B cell (primary cell): ENCODE measurements at places on chromosomes 11 and 22. TPM values are rescaled to one million over a fixed set of nuclear protein-coding genes. Genes with fewer than 3 reads are reported as not detected.

- no peaks in the 10 kb centered on the region for H3K36me3 ChIP-seq
- H3K4me3 ChIP-seq, result no peak overlapping the region
- DNase-seq, result no peak
- peaks cover 2% of the 10 kb centered on the region for H3K27me3 ChIP-seq
- H3K27ac ChIP-seq, result no peak overlapping the region
Measured at GRCh38 chr11:8317159-8317558, 53.5 kb upstream of the LMO1 start.

- H3K4me1 ChIP-seq, result no peaks in the 10 kb centered on the region
- no peak overlapping the region for H3K4me3 ChIP-seq
- DNase-seq, result no peak
- H3K36me3 ChIP-seq, result no peaks in the 10 kb centered on the region
- H3K27me3 ChIP-seq, result peaks cover 3% of the 10 kb centered on the region
Measured at GRCh38 chr22:35995772-35996171, 32.9 kb downstream of the RBFOX2 start.

DNA sequence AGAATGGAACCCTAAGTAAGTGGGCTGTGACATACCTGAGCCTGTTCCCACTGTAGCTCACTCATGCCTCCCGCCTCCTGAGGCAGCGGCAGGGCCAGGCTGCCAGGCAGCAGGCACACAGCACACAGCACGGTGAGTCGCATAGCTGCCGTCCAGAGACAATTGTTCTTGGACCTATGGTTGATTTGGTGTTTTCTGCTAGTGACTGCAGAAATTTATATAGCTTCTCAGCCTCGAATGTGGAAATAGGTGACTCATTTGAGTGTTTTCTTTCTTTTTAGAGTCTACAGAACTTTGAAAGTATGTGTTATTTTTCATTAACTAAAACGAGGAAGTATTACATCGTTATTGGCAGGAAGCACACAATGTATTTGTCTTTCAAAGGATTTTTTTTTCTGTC is at the start of gene MMP7:
MMP7 (minus strand) TSS at position 190 of the 400 bp plus-strand sequence; CDS start at position 143, 47 bp downstream.
- peaks cover 4% of the 10 kb centered on the region for H3K4me1 ChIP-seq
- no peak within 1 kb of the TSS for H3K27ac ChIP-seq
- DNase-seq, result peak; percentile 22
- H3K27me3 ChIP-seq, result no peaks in the 10 kb centered on the region

- H3K27me3 ChIP-seq, result no peaks in the 10 kb centered on the region
- H3K4me1 ChIP-seq, result no peaks in the 10 kb centered on the region
- no peaks in the 10 kb centered on the region for H3K36me3 ChIP-seq
- no peak overlapping the region for H3K4me3 ChIP-seq
- no peak for DNase-seq
Measured at GRCh38 chr11:78830277-78830819, 255.7 kb upstream of the NARS2 start.

The OR10A2 gene
- not detected in 2 replicates for polyA plus RNA-seq

The VPREB1 gene
- 1.2 TPM in 1 of 2 replicates, not detected in the other for polyA plus RNA-seq

The SVIP gene
- polyA plus RNA-seq, result 5.6 and 7.9 TPM in 2 replicates

The KRTAP5-2 gene
- 0.36 TPM in 1 of 2 replicates, not detected in the other for polyA plus RNA-seq

DNA sequence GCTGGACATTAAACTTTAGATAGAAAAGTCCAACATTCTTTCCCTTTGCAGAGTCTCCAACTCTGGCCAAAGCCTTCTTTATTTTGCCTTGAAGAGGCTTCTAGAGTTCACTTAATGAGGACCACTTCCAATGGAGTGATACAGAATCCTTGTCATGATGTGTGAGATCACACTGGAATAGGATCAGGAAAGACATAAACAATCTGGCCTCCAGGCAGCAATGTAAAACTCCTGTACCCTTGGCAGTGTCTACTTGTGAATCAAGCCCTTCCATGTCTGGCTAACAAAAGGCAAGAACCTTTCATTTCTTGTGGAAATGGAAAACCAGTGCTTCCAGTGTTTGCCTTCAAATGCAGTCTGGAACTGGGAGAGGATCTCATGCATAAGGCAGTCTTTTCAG is 56.5 kb upstream of the FIBIN start:
- no peaks in the 10 kb centered on the region for H3K27me3 ChIP-seq
- H3K4me1 ChIP-seq, result no peaks in the 10 kb centered on the region
- DNase-seq, result no peak
- no peak overlapping the region for H3K4me3 ChIP-seq
